BJ (cell line): ENCODE measurements at places on chromosomes 2 and 18. TPM values are rescaled to one million over a fixed set of nuclear protein-coding genes. Genes with fewer than 3 reads are reported as not detected.

The SLC1A4 gene
- 51.0 and 80.7 TPM in 2 replicates for polyA plus RNA-seq

GRCh38 chr2:70716131-70716743 is 51.8 kb downstream of the ADD2 start:
- no peak for DNase-seq

DNA sequence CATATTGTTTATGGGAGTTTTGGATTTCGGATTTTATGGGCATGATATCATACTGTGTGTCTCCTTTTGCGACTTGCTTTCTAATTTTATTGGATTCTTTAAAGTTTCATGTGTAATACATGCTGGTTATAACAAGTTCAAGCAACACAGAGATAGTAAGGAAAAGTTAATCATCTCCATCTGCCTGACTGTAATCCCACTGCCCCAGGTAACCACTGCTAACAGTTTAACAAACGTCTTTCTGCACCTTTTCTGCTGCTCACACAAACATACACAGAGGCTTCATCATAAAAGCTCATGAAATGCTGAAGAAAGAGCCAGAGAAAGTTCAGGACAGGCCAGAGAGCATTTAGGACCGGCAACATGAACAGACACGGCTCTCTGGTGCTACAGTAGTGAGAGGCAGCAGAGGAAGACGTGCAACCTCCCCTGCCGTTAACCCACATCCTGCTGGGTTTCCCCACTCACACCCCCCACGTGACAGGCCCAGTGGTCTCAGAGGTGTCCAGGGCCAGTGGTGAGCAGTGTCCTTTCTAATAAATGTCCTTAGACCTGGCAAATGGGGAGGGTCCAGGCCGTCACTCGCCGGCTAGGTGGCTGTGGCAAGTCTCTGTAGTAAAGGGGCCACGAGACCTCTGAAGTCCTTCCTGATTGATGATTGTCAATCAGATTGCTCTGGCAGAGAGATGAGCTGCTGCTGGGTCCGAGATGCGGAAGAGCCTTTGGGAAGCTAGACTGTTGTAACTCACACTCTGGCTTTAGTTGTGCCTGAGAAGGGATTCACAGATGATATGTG is 43.0 kb upstream of the SLC1A4 start:
- DNase-seq = no peak

The METAP1D gene
- 4.8 and 6.2 TPM in 2 replicates for polyA plus RNA-seq

DNA sequence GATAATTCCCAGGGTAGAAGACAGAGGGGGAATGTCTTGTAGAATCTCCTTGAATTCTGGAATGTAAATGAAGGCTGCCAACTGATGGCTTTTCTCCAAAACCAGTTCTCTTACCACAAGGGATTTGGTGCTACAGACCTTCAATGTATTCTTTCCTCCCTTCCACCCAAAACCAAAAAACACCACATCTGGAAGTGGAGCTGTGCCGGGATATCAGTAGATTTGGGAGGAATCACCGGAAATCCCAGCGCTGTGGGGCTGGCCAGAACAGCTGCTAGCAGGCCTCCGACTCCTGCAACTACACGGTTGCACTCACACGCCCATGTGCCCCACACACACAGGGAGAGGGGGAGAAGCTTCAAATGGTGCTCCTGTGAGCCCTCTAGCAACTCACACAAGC is 45.7 kb downstream of the RPL31 start:
- DNase-seq = no peak

GRCh38 chr18:48817021-48817461 is 133.7 kb downstream of the SMAD7 start:
- no peak for DNase-seq

The AKAIN1 gene
- polyA plus RNA-seq = not detected in 2 replicates

The RUFY4 gene
- polyA plus RNA-seq = not detected in 2 replicates

The TTR gene
- not detected in 2 replicates for polyA plus RNA-seq

The GAL3ST2 gene
- polyA plus RNA-seq = not detected in 2 replicates

GRCh38 chr2:27074738-27075565 is 3.5 kb upstream of the EMILIN1 start:
- DNase-seq = no peak
